ENCODE measurements at places on chromosomes 3 and 15.

GRCh38 chr3:197333901-197334639 lies 35.7 kb upstream of the DLG1 start:
- no peak for DNase-seq

- DNase-seq: no peak
Measured at GRCh38 chr3:70889162-70890019, 577.0 kb upstream of the MDFIC2 start.

- no peak for DNase-seq
Measured at GRCh38 chr15:63587527-63587926, 9.7 kb upstream of the FBXL22 start.

DNA sequence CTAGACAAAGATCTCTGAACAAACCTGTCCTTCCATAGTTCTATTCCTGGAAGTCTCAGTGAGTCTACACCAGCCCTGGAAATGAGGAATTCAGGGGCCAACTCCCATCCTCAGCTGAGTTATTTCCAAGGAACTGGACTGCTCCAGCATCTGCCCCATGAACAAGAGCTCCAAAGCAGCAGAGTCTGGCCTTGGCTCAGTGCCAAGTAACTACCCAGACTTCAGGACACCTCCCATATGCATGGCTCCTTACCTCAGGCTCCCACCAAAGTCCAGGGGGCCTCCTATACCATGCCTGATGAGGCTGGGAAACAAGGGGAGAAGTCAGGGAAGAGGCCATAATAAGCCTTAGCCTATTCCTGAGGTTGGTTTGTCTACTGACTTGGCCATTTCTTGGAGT lies 45.0 kb downstream of the FAIM start:
- DNase-seq: no peak

GRCh38 chr15:83854321-83854720 lies 200.4 kb downstream of the ADAMTSL3 start:
- DNase-seq: no peak

GRCh38 chr3:58535531-58536500 lies 1.2 kb downstream of the ACOX2 start:
- DNase-seq: no peak

- DNase-seq: no peak
Measured at GRCh38 chr15:74137537-74137894, 7.1 kb downstream of the ISLR2 start.

DNA sequence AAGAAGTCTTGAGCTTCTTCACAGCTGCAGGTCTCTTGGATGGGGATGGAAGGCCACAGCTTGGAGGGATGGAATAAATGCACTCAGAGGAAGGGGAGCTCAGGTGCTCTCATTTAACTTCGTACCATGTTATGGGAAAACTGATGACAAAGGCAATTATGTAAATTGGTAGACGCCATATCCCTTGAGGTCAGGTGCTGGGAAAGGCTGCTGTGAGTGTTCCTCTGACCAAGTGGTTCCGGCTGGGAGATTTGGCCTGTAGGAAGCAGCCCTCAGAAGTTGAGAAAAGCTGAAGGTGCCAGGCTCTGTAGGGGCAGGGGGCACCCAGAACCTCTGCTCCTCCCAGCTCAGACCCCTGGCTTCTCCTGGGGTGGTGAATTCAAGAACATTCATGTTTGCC lies 47.1 kb downstream of the FAH start:
- DNase-seq: no peak

DNA sequence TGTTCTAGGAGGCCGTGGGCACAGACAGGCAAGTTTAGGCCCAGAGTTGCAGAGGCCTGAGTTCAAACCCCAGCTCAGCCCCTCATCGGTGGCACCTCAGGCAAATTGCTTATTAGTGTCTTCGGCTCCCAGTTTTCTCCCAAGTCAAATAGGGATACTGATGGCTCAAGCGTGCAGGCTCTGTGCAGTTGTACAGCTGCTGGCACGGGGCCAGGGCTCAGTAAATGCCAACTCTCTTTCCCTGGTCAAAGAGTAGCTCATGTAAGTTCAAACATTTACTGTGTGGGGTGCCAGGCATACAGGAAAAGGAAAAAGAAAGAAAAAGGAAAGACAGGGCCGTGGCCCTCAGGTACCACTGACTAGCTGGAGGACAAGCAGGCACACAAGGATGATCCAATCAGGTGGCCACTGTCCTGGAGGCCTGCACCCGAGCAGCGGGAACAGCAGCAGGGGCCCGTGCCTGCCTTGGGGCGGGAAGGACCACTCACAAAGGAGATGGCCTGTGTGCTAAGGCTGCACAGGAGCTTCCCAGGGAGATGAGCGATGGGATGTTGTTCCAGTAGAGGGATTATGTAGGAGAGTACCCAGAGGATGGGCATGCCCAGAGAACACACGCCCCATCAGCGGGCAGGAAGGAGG lies 70.8 kb downstream of the TBC1D2B start:
- DNase-seq: no peak

DNA sequence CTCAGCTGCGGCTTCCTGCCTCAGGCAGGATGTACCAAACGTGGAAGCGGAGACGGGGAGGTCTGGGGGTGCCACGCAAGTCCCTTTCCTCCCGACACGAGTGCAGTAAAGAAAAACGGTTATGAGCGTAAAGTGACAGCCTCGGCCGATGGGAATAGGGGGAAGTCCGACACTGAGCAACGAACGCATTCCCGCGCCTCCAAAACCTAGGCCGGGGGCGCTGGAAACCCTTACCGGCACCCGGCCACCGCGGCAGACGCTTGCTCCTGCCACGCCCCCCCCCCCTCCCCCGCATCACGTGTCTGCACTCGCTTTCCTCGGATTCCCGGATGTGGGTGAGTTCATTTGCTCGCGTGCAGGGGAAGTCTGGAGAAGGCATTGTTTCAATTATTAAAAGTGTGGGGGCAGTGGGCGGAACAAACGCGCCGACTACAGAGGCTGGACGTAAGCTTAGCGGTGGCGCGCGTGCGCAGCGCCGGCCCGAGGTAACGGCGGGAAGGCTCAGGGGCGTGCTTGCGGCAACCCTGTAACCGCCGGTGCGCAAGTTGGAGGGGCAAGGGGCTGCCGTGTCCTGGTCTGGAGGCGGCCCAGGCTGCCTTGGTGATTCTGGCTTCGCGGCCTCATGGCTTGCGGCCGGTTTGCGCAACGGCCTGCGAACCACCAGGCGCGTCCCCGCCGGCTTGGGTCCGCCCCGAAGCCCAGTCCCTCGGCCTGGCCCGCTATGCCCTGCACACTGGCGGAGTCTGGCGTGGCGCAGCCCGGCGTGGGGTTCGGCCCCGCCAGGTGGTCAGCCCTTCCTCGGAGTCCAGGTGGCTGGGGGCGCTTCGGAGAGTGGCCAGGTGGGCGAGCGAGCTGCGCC lies at the start of the genes ANAPC13 and CEP63:
ANAPC13 (minus strand) TSS at position 268 of the 859 bp plus-strand sequence. CDS start 3,081 bp downstream, outside the sequence.
CEP63 (plus strand) TSS at position 340 of the 859 bp plus-strand sequence. CDS start 9,264 bp downstream, outside the sequence.
- peak; percentile 95 for DNase-seq

- no peak for DNase-seq
Measured at GRCh38 chr3:52281981-52282801, 3.7 kb upstream of the WDR82 start.

DNA sequence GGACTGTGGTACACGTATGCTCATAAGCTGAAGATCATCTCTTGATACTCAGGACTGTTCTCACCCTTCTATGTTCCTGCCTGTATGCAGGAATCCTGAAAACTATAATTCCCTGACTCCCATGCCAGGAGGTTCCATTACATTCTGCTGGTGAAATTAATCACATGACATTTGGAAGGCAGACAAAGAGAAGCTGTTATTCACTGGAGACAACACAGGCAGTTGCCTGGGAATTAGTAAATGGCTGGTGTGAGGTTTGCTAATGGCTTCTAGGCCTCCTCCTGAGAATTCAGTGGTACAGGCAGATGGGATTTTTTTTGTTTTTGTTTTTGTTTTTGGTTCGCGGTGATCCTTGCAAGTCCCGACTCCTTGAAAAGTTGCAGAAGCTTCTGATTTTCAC lies 91.4 kb downstream of the CTNNB1 start:
- DNase-seq: no peak

DNA sequence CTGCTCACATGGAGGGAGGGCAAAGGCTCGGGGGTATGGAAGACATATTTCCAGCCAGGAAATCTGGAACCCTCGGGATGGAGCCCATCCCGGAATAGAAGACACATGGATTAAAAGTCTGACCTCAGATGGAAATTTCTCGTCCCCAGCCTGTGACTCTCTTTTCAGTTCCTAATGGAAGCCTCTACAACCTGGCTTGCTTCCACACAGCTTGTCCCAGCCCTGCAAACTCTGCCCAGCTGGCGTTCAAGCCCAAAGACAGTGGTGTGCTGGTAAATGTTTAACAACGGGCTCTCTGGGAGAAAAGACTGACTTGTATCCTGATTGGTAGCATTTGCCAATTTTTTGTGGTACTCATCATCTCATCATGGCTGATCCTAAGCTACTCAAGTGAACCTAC lies 35.6 kb upstream of the TLE3 start:
- no peak for DNase-seq

GRCh38 chr3:31680072-31680870 lies 147.5 kb downstream of the STT3B start:
- DNase-seq: no peak

DNA sequence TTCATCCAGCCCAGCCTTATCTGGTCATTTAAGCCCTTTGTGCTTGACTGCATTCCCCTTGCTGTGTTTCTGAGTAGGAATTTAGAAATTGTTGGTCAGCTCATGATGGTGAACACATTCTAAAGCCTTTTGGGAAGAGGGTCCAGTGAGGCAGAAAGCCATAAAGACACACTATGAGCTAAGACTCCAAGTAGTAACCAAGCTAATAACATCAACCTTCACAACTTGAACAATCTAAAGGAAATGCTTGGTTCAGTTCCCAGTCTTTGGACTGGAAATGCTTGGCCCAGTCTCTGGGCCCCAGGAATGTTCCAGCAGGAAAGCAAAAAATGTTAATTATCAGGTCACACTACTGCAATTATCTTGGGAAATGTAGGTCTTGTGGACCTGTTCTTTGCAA lies 7.7 kb downstream of the PLSCR1 start:
- DNase-seq: no peak

DNA sequence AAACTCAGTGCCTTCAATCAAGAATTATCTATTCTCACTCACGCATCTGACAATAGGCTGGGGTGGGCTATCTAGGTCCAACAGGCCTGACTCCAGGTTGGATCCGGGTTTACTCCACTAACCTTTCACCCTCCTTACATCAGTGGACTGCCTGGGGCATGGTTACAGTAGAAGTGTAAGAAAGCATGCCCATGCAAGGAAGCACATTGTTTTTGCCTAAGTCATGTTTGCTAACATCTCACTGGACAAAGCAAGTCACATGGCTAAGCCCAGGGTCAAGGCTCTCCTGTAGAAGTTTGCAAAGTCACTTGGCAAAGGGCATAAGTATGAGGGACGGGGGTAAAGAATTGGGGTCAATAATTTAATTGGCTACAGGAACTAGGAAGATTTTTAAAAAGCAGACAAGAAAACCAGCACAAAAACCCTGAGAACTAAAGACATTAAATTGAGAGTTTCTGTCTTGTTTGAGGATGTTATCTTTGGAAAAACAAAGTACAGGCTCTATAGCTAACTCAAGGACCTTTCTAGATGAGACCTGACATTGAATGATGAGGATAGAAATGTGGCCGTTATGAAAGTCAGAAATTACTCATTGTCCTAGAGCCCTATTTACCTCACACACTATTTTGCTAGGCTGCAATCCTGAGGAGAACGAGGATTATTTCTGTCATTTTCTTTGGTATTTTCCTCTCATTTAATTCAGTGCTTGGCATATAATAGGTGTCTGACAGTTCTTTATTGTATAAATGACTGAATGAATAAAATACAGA lies 214.2 kb downstream of the IL20RB start:
- DNase-seq: no peak

DNA sequence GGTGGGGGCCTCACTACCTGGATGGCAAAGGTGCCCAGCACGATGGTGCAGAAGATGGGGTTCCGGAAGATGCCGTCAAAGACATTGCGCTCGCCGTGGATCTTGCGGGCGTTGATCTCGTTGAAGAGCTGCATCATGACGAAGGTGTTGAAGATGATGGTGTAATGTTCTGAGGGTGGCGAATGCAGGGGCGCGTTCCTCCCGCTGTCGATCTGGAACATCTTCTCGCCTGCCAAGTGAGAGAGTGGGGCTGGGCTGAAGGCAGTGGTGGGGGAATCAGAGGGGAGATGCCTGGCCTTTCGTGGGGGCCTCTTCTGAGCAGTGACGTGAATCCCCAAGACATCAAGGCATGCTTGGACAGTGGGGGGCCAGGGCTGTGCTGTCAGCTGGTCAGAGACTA lies 19.6 kb upstream of the SEC13 start:
- DNase-seq: no peak

DNA sequence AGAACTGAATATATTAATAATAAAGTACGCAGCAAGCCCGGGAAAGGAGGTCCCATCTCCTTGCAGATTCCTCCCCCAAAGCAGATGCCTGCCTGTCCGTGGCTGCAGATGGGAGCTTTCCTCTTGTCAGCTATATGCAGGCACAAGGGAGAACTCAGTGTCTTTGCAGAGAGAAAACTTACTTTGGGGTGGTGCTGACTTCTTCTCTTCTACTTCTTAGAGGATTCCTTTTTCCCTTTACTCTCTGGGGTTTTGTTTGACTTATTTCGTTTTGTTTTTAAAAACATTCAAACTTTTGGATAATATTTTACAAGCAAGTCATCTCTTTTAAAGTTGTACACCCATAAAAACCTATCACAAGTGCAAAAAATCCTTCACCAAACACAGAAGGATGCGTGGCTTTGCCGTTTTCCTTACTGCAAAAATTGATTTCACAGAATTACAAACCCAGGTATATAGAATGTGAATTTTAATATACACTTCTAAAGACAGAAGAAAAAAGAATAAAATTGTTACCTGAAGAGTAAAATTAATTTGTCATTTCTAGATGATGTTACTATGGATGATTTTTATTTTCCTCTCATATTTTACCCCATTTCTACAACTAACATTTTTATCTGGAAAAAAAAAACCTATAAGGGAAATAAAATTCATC lies 65.3 kb upstream of the IGF1R start:
- DNase-seq: no peak

- no peak for DNase-seq
Measured at GRCh38 chr15:73716417-73716816, 32.2 kb downstream of the CD276 start.

GRCh38 chr3:9111866-9112265 lies 137.6 kb downstream of the SRGAP3 start:
- DNase-seq: peak; percentile 72

- no peak for DNase-seq
Measured at GRCh38 chr3:50010959-50011358, 71.0 kb downstream of the RBM6 start.

- peak; percentile 76 for DNase-seq
Measured at GRCh38 chr15:68487087-68487843, 55.3 kb upstream of the ITGA11 start.

GRCh38 chr3:151297429-151297828 lies 19.1 kb upstream of the P2RY14 start:
- no peak for DNase-seq

DNA sequence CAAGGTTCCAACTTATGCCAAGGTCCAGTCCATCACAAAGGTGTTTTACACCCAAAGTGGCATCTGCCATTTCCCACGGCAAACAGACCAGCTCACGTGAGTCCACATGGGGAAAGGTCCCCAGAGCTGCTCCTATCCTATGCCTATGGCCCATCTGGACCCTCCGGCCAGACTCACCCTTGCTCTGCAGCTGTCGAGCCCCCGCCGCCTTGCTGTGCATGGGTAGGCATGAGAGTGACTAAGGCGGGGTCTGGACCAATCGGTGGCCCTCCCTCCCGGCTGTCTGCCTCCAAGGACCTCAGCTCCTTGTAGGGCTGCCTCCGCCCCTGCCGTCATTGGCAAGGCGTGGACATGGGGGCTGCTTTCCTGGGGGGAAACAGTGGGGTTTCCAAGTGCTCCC lies 26.9 kb downstream of the DNASE1L3 start:
- no peak for DNase-seq

GRCh38 chr15:91865486-91865885 lies 12.0 kb downstream of the SLCO3A1 start:
- DNase-seq: no peak

- no peak for DNase-seq
Measured at GRCh38 chr3:130992344-130992743, 34.3 kb downstream of the ASTE1 start.

- DNase-seq: no peak
Measured at GRCh38 chr3:147737376-147737775, 328.2 kb downstream of the ZIC1 start.
